ENCODE measurements at places on chromosomes 12 and 14. TPM values are rescaled to one million over a fixed set of nuclear protein-coding genes. Genes with fewer than 3 reads are reported as not detected.

DNA sequence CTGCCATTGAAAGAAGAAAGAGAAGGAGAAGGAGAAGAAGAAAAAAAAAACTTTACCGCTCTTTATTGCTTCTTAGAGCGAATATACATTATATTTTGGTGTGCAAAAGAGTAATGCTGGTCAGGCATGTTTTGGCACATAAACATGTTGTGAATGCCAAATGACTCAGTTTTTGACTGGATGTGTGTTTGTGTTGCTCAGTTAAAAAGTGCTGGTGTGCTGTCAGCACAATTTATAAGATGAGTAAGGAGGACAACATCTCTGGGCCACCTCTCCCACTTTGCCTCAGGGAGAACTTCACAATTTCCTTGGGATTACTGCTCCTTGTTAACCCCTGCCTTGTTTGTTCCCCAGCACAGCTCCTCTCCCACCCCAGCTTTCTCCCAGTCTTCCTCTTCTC, 584.8 kb downstream of the ETNK1 start:
- DNase-seq: no peak

GRCh38 chr14:86510491-86510890, 980.5 kb downstream of the FLRT2 start:
- DNase-seq: no peak

DNA sequence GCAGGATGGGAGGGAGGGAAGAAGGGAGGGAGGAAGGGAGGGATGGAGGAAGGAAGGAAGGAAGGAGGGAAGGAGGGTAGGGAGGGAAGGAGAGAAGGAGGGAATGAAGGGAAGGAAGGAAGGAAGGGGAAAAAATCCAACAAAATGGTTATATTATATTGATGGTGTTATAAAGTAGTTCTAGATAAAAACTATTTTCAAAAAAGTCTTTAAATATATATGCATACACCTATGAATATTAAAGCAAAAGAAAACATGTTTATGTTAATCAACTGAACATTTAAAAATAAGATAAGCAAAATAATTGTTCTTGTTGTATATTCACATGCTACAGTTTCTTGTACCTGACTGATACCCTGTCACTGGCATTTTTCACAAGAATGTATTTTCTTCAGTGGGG, 1.9 kb downstream of the BDKRB1 start:
- no peak for DNase-seq

OR6C2 gene
- total RNA-seq: not detected

BICDL1 gene
- total RNA-seq: 158 TPM

- DNase-seq: no peak
Observed at GRCh38 chr14:22024137-22024536, 350.5 kb upstream of the OR4E1 start.

DNA sequence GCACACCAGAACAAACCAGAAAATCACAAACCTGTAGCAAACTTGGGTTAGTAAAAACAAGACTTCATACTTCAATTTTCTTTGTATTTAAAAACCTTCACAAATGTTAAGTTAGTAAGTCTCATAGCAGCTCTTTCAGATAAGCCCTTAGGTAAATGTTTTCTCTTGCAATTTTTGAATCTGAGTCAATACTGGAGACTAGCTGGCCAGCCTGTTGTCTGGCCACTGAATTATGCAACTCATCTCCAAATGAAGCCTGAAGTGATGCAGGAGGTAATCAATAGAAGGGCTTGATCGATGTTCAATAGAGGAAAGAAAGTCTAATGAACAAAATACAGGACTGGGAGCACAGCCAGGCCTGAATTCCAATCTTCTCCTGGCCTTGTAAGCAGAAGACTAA, 465.2 kb downstream of the LRIG3 start:
- no peak for DNase-seq

DNA sequence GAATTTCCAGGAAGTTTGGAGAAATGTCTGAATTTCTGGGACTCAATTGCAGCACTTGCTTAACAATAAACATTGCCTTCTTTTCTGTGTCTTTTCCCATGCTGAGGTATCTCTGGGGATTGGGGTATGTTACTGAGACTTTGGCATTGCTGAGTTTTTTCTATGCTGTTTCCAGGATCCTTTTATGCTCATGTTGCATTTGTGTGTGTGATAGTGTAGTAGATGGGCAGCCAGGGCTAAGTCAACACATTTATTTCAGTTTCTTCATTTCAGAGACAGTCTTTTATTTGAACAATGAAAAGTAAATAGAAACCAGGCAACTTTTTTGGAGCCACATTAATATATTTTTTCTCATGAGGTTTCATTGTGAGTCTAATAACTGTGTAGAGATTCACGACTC, 1160.3 kb upstream of the TMEM132C start:
- DNase-seq: no peak

GRCh38 chr12:97837401-97837800, 374.8 kb downstream of the RMST start:
- DNase-seq: no peak

DNA sequence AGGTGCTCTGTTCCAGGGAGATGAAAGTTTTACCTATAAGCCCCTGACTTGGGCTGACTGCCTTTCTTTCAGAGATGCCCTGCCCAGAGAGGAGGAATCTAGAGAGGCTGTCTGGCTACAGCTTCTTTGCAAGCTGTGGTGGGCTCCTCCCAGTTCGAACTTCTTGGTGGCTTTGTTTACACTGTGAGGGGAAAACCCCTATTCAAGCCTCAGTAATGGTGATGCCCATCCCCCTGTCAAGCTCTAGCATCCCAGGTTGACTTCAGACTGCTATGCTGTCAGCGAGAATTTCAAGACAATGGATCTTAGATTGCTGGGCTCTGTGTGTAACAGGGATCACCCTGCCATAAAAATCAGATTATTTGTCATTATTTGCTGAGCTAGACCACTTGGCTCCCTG, 377.6 kb downstream of the FLRT2 start:
- DNase-seq: no peak

RFX4 gene
- total RNA-seq: not detected

- DNase-seq: no peak
Observed at GRCh38 chr12:12166751-12167150, 96.0 kb downstream of the BCL2L14 start.

WSB2 gene
- total RNA-seq: 33.7 TPM

DNA sequence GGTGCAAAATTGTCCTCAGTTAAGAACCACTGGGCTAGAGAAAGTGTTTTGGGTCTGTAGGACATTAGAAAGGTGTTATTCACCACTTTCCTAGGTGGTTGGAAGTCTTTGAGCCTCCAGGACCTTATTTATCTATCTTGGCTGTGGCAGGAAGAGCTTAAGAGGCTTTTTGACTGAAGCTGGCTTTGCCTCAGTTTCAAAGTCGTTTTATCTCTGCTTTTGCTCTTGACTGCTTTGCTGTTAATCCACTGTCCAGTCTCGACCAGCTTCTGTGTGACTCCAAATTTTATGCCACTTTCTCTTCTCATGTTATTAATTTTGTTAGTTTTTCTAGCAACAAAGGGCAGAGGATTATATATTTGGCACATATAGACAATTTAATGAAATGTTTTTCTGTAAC, 60.3 kb downstream of the PPHLN1 start:
- DNase-seq: no peak

GRCh38 chr14:50001999-50002925, 109.4 kb downstream of the ARF6 start:
- peak; percentile 44 for DNase-seq

KRT75 gene
- total RNA-seq: not detected

DNA sequence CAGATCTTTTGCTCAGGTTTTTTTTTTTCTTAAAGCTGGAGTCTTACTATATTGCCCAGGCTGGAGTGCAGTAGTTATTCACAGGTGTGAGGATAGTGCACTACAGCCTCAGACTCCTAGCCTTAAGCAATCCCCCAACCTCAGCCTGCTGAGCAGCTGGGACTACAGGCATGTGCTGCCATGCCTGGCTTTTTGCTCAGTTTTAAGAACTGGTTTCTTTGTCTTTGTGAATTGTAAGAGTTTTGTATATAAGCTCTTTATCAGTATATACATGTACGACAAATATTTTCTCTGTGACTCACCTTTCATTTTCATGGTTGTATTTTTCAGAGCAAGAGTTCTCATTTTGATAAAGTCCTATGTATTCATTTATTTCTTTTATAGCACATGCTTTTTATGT, 33.3 kb upstream of the C2CD5 start:
- no peak for DNase-seq

DNA sequence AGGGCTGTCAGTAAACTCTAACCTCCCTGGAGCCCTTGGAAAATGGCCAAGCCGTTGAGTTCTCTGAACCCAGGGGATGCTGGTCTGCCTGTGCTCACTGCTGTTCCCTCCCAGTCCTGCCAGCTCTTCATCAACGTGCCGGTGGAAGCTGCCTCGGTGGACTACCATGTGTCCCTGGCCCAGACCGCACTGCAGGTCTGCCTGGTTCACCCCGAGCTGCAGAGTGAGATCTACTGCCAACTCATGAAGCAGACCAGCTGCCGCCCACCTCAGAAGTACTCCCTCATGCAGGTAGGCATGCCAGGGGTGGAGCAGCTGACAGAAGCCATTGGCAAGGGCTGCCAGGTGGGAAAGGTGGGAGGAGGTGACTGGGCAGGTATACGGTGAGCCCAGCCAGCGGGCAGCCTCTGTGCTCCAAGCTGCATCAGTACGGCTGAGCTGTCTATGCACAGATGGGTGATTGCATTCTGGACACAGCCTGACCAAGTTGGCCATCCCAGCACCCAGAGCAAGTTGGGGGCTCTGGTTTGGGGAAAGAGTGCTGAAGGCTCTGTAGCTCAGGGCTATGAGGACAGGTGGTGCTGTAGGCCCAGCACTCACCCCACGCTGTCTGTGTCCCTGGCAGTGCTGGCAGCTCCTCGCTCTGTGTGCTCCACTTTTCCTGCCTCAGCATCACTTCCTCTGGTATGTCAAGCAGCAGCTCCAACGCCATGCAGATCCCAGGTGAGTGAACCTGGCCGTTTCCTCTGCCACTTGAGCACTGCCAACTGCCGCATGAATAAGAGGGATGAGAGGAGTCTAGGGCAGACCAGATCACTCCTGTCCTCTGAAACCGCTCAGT, 21.9 kb downstream of the PIGH start:
- no peak for DNase-seq

DNA sequence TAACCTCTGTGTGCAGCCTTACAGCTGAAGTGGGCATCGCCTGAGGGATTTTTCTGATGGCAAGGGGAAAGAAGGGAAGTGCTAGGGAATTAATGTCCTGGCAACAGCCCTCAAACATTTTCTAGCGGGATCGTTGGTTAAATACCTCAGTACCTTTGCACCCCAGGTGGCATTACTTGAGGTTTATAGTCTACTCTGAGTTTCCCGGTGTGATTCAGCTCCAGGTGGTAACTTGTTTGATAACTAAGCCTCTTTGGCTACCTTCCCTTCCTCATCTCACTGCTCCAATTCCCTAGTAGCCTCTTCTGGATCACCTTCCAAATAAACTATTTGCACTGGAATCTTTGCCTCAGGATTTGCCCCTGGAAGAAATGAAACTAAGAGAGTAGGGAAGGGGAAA, 237.0 kb upstream of the SSTR1 start:
- DNase-seq: no peak

- no peak for DNase-seq
Observed at GRCh38 chr12:100877776-100878175, 83.2 kb downstream of the ANO4 start.

RTL1 gene
- not detected for total RNA-seq

SERPINA1 gene
- total RNA-seq: 6.7 TPM

KLHL33 gene
- 0.65 TPM for total RNA-seq

DNA sequence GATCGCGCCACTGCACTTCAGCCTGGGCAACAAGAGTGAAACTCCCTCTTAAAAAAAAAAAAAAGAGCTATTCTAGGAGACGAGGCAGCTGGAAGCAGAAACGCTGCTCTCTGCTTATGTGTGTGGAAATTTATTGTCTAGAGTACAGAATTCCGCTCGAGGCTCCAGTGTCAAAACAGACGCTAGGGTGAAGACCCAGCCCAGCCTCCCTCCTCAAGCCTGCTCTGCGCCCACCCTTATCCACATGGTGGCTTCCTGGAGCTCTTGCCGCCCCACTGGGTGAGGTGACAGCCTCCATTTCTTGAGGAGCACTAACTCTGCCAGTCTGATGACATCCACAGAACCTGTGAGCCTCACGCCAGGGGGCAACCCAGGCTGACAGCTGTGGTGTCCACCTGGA, 49.5 kb upstream of the DLK1 start:
- DNase-seq: no peak

SYCP3 gene
- total RNA-seq: 0.91 TPM

DNA sequence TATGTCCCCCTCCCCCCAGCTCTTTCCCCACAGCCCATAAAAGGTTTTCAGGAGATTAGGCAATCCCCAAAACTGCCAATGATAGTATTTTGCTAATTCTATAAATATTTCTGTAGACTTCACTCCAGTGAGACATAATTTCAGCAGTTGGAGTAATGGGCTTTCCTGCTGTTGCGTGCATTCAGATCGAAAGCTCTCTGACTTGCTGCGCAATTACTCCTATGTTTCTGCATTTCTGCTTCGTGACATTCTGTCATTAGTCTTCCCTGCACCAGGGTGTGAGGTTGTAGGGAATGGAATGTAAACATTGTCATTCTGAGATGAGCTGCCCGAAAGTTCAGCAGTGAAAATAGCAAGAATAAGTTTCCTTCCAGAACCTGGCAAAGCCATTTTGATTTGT, 58.2 kb downstream of the SAMD4A start:
- DNase-seq: no peak

GRCh38 chr12:47837190-47838171, 17.8 kb upstream of the HDAC7 start:
- DNase-seq: peak; percentile 44

- DNase-seq: no peak
Observed at GRCh38 chr12:89400415-89400814, 48.1 kb upstream of the DUSP6 start.

- no peak for DNase-seq
Observed at GRCh38 chr14:97692084-97692483, 894.9 kb downstream of the VRK1 start.

DNA sequence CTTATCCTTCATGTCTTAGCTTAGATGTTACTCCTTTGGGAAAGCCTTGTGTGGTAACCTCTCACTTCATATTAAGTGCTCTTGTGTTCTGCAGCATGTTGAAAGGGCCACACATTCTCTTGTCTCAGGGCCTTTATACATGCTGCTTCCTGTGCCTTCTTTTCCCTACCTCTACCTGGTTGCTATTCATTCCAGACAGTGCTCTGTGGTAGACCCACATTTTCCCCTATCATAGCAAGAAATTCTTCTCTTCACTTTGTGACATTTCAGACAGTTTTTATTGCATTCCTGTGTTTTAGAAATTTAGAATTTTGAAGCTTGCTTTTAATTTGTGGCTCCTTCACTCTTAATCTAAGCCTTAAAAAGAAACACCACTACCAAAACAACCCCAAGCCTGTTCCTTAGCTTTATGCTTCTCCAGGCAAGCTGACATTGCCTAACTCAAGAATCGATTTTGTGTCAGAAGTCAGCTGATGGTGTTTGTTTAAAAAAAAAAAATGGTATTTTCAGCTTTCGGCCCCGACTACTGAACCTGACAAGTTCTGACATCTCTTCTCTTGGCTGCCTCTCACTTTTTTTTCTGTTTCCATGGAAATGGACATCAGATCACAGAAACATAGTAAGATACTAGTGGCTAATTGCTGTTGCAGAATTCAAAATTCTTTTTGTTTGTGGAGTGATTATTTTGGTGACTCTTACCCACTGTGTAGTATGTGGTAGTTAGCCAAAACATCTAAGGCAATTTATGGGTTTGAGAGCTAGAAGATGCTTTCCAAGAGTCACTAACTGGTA, 156.3 kb downstream of the NUBPL start:
- DNase-seq: no peak

Data from T-cell (primary cell).